ENCODE measurements at places on chromosomes 6 and 20.

DNA sequence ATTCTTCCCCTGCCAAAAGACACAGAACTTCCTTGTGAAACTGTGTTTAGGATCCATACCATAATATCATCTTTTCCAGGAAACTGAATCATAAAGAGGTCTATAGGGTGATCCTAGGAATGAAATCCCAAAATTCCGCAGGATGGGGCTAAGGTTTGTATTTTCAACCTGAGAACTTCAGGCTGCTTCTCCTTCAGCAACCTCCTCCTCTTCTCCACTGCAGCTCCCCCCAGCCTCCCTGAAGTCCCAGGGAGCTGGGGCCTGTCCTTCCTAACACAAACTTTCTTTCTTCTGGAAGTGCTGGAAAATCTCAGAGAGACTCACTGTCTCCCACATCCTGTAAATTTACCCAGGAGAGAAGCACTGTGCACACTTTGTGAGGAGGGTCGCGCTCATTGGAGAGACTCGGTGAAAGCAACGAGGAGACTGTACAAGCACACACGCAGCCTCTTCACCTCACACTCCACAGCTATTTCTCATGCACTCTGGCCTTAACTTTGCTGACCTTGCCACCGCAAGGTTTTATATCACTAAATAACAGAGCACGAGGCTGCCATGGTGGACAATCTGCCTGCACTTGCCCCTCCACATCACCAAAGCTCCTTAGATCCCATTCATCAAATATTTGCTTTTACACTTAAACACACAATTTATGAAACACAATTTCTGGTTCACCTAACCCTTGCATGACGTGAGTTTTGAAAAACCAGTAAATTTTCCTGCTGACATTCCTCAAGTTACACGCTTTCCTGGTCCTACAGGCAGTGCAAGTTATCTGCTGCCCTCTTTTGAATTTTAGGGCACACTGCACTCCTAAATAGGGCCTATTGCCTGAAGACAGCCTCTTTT lies 14.3 kb downstream of the ID4 start:
- no peak for DNase-seq

DNA sequence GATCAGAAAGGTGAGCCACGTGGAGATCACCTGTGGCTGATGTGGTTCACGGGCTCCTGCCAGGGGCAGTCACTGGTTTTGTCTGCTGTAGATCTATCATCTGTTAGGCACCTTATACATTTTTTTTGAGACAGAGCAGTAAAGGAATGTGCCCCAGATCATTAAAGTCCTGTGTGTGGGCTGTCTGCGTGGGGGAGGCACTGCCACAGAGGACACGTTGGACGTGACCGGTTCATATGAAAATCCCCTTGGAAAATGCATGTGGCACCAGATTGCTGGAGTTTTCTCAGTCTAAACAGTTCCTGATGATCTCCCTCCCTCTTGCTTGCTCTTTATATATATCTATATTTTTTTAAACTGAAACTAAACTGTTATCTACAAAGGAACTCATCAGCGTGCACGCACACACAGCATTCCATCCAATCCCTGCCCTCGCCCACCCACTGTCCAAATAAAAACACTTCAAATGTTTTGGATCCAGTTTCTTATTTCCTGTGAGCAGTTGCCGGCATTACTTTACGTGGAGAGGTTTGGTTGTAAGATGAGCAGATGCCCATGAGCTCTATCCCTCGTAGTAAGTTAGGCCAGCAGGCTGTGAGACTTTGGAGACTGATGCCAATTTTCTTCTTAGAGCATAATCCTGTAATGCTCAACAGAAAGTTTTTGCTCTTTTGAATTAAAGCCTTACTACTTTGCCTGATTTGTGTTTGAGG lies 161.6 kb upstream of the EXOC2 start:
- DNase-seq = no peak

- no peak for DNase-seq
Observed at GRCh38 chr6:135084916-135085269, 30.3 kb upstream of the HBS1L start.

GRCh38 chr6:22888163-22888752 lies 318.9 kb downstream of the HDGFL1 start:
- DNase-seq = no peak

GRCh38 chr6:29142309-29142708 lies 28.4 kb upstream of the OR2J2 start:
- no peak for DNase-seq

DNA sequence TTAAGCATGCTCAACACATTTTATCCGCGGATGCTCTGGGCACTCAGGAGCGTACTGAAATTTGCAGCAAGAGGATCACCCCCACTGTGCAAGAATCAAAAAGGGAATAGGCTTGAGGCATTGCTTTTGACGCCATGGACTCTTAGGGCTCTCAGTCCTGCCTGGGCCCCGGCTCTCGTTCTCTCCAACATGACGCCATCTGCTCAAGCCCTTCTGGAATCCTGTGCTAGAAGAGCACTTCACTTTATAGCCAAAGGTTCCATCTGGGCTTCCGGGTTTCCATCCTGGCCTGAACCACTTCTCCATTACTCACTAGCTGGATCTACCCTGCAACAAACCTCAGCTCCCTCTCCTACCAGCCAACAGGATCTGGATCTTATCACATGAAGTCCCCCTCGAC lies 105.3 kb downstream of the FOXF2 start:
- no peak for DNase-seq

DNA sequence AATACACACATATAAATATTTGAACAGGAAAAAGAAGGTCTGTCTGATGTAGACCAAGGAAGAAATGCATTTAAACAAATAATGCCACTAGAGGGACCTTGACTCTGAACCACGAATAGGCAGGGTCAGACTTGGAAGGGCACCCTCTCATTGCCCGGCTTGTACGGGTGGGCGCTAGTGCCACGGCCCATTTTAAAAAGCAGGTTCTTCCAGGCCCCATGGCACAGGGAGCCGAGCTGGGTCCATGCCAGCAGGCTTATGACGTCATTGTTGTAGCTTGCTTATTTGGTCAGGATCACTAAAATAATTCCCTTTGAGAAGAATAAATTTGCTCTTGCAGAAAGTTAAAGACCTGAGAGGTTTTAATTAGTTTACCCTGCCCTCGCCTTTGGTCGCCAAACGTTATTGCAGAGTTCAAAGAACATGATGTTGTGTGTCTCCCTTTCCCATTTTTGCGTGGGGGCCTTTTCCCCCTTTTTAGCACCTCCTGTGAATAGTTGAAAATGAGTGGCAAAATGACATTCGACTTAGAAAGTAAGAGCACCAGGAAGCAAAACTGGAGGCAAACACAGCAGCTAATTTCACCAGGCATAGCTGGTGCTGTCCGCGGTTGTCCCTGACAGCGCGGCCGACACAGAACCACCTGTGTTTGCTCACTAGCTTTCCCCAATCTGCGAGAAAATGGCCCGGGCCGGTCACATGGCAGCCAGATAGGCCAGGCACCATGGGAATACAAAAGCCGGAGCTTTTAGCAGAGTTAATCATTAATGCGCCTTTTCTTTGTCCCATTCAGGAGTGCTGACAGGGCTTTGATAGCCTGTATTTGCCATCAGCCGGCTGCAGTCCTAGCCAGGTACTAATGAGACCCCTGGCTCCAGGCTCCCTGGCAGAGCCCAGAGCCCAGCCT lies 93.8 kb downstream of the FOXA2 start:
- DNase-seq = no peak

- no peak for DNase-seq
Observed at GRCh38 chr20:25223179-25223661, 24.7 kb upstream of the PYGB start.

Measured in activated naive CD8-positive, alpha-beta T cell treated with anti-CD3 and anti-CD28 coated beads, Interleukin-2, amount 50 U/mL, for 16 hours (primary cell).